ENCODE measurements at places on chromosomes 1 and 21. TPM values are rescaled to one million over a fixed set of nuclear protein-coding genes. Genes with fewer than 3 reads are reported as not detected.

Gene CRABP2
- 27.3 TPM for total RNA-seq

Gene KLHDC9
- total RNA-seq: 24.8 TPM

GRCh38 chr1:9490605-9491339 lies 48.5 kb upstream of the SLC25A33 start:
- no peaks in the 10 kb centered on the region for H3K36me3 ChIP-seq
- no peaks in the 10 kb centered on the region for H3K27me3 ChIP-seq
- no peak overlapping the region for H3K4me3 ChIP-seq
- H3K4me1 ChIP-seq: no peaks in the 10 kb centered on the region

GRCh38 chr1:37410105-37410504 lies 64.3 kb upstream of the ZC3H12A start:
- no peaks in the 10 kb centered on the region for H3K4me1 ChIP-seq
- peaks cover 2% of the 10 kb centered on the region for H3K27me3 ChIP-seq
- H3K36me3 ChIP-seq: no peaks in the 10 kb centered on the region
- no peak for DNase-seq
- no peak overlapping the region for H3K27ac ChIP-seq
- no peak overlapping the region for H3K4me3 ChIP-seq

GRCh38 chr1:89457046-89457445 lies 67.6 kb upstream of the LRRC8B start:
- no peaks in the 10 kb centered on the region for H3K4me1 ChIP-seq
- no peaks in the 10 kb centered on the region for H3K36me3 ChIP-seq
- H3K27me3 ChIP-seq: no peaks in the 10 kb centered on the region
- no peak overlapping the region for H3K27ac ChIP-seq
- H3K4me3 ChIP-seq: no peak overlapping the region

Gene CHD5
- total RNA-seq: 4.9 TPM

- no peaks in the 10 kb centered on the region for H3K36me3 ChIP-seq
- no peak for DNase-seq
- H3K4me1 ChIP-seq: no peaks in the 10 kb centered on the region
- H3K27ac ChIP-seq: no peak overlapping the region
- H3K4me3 ChIP-seq: no peak overlapping the region
- H3K27me3 ChIP-seq: no peaks in the 10 kb centered on the region
These were observed 43.3 kb downstream of the EBNA1BP2 start for GRCh38 chr1:43128816-43129215.

- no peaks in the 10 kb centered on the region for H3K36me3 ChIP-seq
- no peaks in the 10 kb centered on the region for H3K4me1 ChIP-seq
- H3K27me3 ChIP-seq: no peaks in the 10 kb centered on the region
- DNase-seq: no peak
- H3K27ac ChIP-seq: no peak overlapping the region
These were observed 28.4 kb downstream of the RASAL2 start for GRCh38 chr1:178122283-178122682.

Measured in prostate gland (tissue), 2 donors.